Dermis blood vessel endothelial cell (primary cell): ENCODE measurements at places on chromosomes 6 and 20. TPM values are rescaled to one million over a fixed set of nuclear protein-coding genes. Genes with fewer than 3 reads are reported as not detected.

The MRPL18 gene
- 67.6 and 69.4 TPM in 2 replicates for total RNA-seq

DNA sequence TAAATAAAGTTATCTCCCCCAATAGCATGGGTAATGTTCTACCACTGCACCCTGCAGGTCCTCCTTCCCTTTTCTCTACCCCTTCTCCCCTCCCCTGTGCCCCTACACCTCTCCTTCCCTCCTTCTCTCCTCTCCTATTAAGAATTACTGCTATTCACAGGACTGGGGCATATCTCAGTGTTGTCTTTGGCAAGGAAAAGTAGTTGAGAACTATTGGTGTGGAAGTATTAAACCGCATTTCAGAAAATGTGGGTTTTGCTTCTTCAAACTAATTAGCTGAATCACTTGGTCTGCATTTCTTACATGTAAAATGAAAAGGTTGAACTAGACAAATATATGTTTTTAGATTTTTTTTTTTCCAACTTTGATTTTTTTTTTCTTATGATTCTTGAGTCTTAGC, 296.3 kb downstream of the CDKAL1 start:
- DNase-seq, result no peak

The GPR63 gene
- total RNA-seq, result under 0.01 and 0.09 TPM in 2 replicates

- DNase-seq, result peak; percentile 83
Observed at GRCh38 chr20:51306521-51307358, 235.8 kb downstream of the NFATC2 start.

DNA sequence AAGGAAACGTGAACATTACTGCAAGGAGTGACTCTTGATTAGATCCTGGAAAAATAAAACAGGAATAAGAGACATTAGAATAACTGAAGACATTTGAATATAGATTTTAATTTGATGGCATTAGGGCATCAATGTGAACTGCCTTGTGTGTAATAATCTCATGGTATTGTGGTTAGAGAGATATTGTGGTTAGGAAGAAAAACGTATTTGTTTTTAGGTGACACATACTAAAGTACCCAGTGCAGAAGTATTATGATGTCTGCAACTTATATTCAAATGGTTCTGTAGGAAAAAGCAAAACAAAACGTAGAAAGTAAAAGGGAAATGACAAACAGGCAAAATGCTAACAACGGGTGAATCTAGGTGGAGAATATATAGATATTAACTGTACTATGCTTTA, 65.9 kb upstream of the OGFRL1 start:
- no peak for DNase-seq

- no peak for DNase-seq
Observed at GRCh38 chr6:116073765-116074440, 13.2 kb upstream of the FRK start.

The TMEM14C gene
- total RNA-seq, result 61.8 and 117 TPM in 2 replicates
